Stimulated activated CD8-positive, alpha-beta memory T cell treated with anti-CD3 and anti-CD28 coated beads, Interleukin-2, amount 100 ng/mL, for 1 hour (primary cell): ENCODE measurements at places on chromosomes 4 and X.

DNA sequence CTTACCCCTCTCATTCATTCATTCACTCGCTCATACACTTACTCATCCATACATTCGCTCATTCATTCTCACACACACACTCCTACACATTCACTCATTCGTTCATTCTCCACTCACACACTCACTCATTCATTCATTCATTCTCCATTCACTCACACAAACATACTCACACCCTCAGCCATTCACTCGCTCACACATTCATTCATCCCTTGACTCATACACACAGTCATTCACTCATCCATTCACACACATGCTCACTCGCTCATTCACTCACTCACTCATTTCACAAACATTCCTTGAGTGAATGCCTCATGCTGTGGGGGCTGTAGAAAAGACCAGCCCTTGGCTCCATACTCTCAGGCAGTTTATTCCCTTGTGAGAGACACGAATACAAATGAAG is 151.1 kb upstream of the MAMLD1 start:
- no peak for DNase-seq

GRCh38 chr4:122329876-122330565 is 48.8 kb upstream of the ADAD1 start:
- no peak for DNase-seq

- DNase-seq, result no peak
These were observed 21.4 kb downstream of the MAGEB17 start for GRCh38 chrX:16188687-16189086.

GRCh38 chr4:24655971-24656370 is 71.6 kb upstream of the DHX15 start:
- DNase-seq, result no peak

DNA sequence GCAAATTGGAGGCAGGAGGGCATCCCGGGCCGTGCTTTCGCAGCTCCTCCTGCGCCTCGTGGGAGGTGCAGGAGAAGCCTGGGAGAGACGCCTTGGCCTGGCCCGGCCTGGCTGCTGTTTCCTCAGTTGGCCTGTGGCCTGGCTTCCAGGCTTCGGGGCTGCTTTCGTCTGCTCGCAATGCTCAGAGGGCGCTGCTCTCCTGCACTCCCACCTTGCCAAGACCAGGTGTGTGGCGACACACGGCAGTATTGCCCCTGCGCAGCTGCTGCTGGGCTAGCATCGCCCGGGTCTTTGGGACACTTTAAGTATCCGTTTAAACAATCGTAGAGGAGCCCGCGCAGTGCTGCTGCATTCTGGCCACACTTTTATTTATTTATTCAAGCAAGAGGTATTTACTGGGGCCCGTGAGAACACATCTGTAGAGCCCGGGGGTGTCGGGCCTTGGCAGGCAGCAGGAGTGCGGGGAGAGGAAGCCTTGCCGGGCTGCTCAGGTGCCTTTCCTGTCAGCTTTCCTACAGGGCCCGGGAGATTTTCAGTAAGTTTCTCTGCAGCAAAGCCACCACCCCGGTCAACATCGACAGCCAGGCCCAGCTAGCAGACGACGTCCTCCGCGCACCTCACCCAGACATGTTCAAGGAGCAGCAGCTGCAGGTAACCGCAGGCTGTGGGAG is 26.2 kb upstream of the HGFAC start:
- no peak for DNase-seq

GRCh38 chrX:42616981-42617380 is 161.0 kb downstream of the PPP1R2C start:
- DNase-seq, result no peak

GRCh38 chr4:74543983-74544382 is 99.0 kb downstream of the AREG start:
- DNase-seq, result no peak

DNA sequence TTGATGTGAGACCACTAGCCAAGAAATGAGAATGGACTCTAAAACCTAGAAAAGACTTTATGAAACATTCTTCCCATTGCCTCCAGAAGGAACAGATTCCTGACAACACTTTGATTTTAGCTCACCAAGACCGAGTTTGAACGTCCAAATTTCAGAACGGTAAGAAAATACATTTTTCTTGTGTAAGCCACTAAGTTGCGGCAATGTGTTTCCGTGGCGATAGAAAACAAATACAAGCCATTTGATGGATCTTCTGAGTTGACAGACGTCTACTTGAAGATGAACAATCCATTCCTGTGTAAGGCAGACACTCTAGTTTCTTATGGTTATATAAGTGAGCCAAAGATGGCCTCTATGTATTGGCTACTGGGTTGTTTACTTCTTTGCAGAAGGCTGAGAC is 52.5 kb downstream of the HS3ST1 start:
- DNase-seq, result no peak

DNA sequence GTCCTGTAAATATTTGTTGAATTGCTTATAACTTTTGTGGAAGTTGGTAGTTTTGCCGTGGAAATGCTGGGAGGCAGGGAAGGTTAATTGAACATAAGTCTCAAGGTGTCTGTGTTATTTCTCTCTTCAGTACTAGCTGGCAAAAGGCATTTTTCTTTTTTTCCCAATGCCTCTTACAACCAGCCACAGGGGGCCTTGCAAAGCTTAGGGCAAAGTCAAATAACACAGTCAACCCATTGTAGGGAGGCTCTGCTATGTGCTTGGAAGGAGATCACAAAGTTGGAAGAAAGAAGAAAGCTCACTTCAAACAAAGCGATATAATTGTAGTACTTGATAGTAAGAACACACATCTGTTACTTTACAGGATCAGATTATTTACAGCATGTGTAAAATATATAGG is 802.6 kb downstream of the PDHA2 start:
- no peak for DNase-seq

- no peak for DNase-seq
These were observed 1440.9 kb upstream of the ADGRL3 start for GRCh38 chr4:59759082-59759825.

DNA sequence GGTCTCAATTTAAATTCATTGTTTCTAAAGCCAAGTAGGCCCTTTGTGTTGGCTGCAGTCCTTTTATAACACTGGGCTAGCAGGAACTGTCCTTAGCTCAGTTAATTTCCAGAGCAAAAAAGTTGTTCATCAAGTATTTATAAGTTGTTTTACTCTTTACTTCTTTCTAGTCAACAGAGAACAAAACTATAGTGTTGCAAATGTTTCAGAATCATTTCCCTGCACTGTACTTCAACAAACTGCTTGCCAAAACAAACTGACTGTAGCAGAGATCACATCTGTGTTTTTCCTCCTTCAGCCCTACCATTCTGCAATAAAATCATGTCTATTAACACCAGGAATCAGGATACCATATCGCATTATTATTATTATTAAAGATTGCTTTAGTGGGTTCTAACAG is 168.5 kb upstream of the SH3RF1 start:
- no peak for DNase-seq

DNA sequence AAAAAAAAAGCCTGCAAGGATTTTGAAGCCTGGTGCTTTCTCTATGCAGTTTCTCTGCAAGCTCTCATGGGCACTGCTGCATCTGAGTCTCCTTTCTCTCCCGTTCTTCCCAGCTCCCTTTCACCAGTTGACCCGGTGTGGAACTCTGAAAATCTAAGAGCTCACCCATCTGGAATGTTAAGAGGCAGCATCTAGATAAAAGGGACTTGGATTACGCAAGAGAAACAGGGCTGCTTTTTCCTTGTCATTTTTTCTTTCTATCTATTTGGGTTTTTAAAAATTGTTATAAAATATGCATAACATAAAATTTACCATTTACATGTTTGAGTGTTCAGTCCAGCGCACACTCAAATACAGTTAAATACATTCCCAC is 95.2 kb upstream of the RPS6KA3 start:
- no peak for DNase-seq

DNA sequence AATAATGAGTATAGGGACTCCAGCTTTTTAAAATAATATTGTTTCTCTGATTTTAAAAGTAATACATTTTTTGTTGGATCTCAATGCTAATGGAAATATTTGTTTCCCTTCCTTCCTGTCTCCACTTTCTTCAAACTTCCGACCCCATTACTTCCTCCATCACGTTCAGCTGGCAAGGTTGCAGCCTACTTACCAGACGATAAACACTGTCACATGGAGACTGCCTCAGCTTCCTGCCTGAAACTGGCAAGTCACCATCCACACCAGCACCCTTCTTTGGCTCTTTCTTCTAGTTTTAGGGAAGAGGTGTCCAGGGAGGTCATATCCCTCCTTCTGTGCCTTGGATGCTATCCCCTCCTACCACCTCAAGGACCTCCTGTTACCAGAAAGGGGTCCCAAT is 3.4 kb upstream of the INTU start:
- DNase-seq, result no peak

- no peak for DNase-seq
These were observed 36.5 kb downstream of the ERVMER34-1 start for GRCh38 chr4:52714597-52715254.

GRCh38 chrX:22122510-22122909 is 90.4 kb downstream of the PHEX start:
- DNase-seq, result no peak

- no peak for DNase-seq
These were observed 89.2 kb downstream of the AREG start for GRCh38 chr4:74534121-74534520.

GRCh38 chrX:2321411-2321810 is 179.4 kb downstream of the DHRSX start:
- no peak for DNase-seq

- no peak for DNase-seq
These were observed 18.3 kb downstream of the G3BP2 start for GRCh38 chr4:75654905-75655304.

DNA sequence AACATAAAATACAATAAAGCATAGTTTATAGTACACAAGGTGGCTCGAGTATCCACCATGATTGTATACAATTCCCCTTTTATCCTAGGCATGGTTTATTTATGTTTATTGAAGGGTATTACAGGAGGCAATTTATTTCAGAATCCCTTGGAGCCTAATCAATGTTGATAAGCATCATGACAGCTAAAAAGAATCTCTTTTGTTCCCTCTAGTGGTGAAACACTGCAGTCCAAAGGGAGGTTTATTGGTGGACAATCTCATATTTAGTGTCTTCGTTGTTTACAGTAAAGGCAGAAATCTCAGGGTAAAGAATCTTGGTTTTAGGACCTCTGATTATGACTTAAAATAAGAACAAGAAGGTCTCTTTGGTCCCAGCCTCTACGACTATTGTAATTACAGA is 1712.5 kb downstream of the C4orf33 start:
- DNase-seq, result no peak

DNA sequence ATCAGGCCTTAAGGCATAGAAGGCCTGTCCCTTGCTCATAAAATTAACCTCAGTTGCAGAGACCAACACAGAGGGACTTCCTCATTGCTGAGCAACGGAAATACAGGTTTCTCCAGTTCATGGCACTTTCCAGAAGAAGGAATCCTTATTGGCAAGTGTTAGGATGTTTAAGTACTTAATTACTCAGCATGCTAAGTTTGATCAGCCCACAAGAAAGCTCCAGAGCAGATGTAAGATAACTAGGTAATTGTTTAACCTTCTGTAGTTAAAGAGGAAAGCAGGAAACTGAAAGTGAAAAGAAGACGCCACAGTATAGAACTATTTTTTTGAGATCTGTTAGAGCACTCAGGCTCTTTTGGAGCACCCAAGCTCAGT is 33.5 kb downstream of the SMS start:
- no peak for DNase-seq

DNA sequence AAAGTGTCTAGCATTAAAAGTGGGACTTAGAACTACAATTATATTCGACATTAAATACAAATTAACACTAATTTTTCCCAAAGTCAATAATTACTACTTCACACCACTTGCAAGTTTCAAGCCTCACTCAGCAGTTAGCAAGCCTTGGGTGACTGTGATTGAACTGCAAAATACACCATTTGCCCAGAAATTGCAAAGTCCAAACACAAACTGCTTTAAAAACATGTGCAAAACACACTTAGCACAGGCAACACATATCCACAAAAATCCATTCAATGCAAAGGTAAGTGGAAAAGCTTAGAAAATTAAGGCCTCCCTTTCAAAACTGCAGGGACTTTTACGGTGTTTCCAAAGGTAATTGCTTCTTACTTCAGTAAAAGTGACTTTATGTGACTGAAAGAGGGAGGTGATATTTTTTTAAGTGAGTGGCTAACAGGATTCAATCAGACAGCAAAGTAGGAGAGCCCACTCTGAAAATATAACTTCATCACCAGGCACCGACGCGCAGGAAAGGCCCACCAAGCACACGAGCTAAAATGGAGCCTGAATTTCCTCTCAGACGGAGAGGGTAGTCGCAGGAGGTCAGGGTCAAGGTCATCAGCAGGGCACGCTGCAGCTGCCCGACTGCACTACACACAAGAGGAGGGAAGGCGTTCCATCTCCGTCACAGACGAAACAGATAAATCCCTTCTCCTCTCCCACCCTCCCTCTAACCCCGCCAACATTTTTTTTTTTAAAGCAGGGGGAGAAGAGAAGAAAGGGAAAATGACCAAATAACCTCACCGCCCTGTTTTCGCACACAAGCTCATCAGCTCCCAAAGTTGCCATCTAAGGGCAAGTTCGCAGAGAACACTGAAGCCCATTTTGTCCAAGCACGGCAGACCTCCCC is 3.1 kb downstream of the ZNF827 start:
- no peak for DNase-seq

GRCh38 chrX:139738581-139738980 is 30.6 kb upstream of the MCF2 start:
- DNase-seq, result no peak

GRCh38 chrX:105462186-105462585 is 241.7 kb upstream of the TEX13A start:
- DNase-seq, result no peak

DNA sequence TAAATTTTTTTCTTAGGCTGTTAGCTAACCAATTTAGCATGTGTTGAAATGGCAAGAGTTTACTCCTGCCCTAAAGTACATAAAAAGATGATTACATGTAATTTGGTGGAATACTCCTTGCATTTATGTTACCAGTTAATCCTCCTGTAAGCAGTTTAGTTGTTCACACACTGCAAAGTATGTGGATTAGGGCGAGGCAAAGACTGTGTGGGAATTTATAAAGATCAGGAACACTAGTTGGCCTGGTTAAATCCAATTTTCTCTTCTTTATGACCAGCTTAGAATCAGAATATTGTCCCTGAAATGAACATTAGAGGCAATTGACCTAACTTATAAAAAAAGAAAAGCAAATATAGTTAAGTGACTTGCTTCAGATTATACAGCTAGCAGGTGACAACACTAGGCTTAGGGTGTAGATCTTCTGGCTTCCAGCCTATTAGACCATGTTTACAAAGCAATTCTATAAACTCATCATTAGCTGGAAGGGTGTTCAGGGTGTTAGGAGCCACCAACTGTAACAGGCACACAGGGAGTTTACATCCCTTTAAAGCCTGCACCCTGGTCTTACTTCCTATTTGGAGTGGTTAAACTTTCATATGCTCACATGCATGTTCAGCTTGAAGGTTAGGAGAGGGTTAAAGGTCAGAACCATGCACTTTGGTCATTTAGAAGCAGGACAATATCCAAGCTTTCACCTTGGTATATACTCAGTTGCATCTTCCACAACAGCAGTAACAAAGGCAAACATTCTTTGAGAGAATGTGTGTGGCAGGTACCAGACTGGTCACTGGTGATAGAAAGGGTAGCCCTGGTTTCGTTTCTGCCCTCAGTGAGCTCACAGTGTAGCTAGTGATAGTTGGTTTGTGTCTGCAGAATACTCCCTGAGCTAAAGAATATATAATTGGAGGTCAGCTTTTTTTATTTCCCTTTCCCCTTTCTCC is 72.6 kb downstream of the GC start:
- no peak for DNase-seq

- no peak for DNase-seq
These were observed 97.2 kb upstream of the NR3C2 start for GRCh38 chr4:148539387-148539786.

- no peak for DNase-seq
These were observed 64.2 kb downstream of the PDS5A start for GRCh38 chr4:39913471-39913870.
